ENCODE measurements at places on chromosomes 12 and 14.

- no peak for DNase-seq
Observed at GRCh38 chr12:49323524-49324097, 556 bp downstream of the TROAP start.

DNA sequence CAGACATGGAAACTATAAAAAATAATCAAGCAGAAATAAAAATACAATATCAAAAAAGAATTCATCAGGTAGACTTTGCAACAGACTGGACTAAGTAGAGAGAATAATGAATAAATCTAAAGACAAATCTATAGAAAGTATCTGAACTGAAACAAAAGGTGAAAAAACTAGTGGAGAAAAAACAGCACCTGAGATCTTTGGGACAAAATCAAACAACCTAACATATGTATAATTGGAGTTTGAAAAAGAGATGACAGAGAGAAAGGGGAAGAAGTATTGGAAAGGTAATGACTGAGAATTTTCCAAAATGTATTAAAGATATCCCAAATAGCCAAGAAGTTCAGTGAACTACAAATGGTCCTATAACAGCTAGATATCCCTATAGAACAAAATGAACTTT, 245.4 kb downstream of the IPO8 start:
- DNase-seq = no peak

DNA sequence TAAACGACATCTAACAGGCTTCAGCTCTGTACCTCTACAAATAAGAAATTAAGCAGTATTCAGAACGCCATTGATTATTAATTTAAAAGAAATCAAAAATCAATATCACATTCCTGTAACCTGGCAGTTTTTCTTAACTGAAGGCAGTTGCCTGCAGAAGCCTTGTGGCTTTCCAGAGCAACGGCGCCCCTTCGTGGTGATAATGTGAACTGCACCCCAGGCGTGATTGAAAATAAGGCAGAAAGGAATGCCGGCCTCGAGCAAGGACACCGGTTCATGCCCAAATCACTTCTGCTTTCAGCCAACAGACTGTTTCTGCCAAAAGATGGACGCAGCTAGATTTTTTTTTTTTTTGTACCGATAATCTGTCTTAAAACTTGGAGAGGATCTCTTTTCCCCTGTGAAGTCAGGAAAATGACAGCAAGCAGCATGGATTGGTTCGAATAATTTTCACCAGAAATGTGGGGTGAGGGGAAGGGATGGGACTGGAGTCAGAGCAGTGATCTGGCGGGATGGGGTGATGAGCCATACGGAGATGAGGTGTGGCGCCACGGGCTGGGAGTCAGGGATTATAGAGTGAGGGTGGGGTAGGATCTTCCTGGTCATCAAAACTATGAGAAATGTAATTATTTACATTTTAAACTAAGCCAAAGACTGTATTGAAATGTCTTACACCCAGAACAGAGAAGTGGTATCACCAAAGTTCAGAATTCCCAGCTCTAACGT, 473.0 kb downstream of the DPF3 start:
- DNase-seq = peak; percentile 47

DNA sequence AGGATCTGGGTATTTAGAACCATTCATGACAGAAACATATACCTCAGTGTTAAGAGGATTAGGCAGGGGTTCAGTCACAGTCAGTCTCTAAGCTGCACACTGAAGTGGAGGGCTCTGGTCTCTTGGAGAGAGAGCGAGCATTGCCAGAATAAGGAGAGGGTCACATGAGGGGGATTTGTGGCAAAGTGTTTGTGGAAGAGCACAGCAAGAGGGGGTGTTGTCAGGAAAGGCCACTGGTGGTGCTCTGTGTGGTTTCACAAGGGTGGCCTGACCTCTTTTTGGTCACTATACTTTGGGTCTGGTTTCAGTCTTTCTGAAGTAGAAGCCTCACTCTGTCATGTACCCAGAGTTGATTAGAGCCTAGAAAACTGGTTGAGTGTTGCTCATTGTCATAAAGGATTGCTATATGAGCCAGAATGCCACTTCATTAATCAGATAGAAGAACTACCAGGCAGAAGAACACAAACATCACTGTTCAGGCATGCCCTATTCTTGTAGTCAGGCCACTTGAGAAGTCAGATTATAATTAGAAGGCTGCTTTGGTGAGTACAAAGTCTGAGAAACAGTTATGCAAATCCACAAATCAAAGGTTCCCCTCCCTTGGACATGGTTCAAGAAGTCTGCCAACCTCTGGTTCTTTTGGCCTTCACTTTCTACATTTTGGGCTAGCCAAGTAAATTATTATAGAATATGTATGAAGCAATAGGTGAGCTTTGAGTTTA, 8.4 kb downstream of the TMEM19 start:
- no peak for DNase-seq

- DNase-seq = no peak
Observed at GRCh38 chr14:88426271-88426670, 40.8 kb downstream of the SPATA7 start.

DNA sequence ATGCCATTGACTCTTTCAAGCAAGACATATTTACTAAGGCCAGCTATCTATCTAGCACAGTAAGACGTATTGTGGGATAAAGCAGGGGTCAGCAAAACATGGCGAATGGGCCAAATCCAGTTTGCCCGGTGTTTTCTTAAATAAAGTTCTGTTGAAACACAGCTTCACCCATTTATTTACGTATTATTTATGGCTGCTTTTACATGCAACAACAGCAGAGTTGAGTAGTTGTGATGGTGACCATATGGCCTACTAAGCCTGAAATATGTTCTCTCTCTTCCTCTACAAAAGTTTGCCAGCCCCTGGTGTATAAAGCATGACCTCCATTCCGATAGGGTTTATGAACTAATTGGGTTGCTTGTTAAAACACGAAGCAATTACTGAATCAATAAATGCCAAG, 322.1 kb downstream of the CCDC91 start:
- no peak for DNase-seq

- no peak for DNase-seq
Observed at GRCh38 chr12:106586803-106587684, 4.2 kb downstream of the RFX4 start.

DNA sequence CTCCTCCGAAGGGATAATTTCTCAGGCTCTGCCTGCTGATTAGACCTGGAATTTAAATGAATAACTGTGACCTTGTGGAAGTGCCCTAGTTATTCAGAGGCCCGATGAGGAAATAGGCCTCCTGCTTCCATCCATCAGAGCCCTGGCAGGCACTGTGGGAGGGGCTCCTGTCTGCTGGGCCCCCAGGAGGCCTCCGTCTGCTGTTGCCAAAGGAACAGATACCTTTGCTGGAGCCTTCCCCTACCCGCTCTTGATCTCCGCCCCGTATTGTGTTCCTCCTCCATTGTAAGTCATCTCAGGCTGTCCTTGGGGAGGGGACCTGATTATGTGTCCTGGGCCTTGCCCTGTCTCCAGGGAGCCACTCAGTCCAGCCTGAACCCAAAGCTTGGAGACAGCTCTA, 112.3 kb downstream of the NRXN3 start:
- DNase-seq = no peak

DNA sequence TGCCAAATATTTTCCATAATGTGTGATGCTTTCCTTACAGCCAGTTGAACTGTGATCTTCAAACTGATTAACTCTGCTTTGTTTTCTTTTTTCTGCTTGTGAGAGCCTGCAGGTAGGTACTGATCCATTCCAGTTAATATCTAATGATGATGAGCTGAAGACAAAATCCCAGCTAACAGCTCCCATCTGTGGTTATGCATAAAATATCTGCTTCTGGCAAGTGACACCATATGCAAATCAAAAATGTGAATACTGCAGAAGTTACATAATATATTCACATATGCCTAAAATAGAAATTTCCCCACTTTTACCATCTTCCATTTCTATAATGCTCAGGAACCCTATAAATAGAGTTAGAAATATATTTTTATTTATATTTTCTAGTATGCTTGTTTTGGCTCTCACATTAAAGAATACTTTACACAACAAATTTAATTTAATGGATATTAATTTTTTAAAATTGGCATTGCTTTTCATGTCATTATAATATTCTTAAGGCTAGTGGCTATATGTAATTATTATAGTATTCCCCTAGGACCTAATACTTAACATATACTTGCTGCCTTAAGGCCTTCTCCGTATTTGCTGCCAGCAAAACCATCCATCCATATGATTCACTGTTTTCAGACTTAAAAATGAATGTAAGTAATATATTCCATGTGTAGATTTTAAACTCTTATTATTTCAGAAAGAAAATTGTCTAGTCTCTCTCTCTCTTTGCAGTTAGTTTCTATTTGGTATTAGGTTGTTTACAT, 83.8 kb downstream of the CCER1 start:
- no peak for DNase-seq

- no peak for DNase-seq
Observed at GRCh38 chr12:16467272-16467671, 119.8 kb downstream of the MGST1 start.

DNA sequence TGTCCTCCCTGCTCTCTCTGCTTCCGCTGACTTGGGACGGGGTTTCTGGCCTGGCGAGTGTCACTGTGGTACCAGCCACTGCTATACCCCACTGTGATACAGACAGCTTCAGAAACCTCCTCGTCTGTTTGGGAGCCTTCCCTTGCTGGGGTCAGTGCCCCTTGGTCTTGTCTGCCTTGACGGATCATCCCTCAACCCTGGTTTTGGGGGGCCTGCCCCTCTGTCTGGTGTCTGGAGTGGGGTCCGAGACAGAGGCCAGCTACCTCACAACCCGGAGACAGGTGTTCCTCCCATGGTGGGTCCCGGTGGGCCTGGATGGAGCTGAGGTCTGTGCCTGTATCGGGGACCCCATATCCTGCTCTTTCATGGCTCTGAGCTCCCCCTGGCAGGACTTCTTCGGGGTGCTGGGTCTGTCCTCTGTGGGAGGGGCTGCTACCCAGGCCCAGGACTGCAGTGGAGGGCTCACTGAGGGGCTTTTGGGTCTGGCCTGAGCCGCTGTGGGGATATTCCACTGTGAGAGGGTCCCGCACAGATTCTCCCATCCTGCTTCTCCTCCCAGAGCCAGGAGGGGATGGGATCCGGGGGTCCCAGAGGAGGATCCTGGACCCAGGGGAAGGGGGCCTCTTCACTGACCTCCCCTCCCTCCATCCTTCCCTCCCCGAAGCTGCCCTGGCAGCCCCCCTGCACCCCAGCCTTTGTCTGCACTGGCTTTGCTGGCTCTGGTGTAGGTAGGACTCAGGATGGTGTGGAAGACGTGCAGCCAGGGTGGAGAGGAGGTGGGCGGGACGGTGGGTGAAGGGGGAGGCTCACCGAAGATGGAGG, 365.5 kb downstream of the TMEM121 start:
- DNase-seq = no peak

DNA sequence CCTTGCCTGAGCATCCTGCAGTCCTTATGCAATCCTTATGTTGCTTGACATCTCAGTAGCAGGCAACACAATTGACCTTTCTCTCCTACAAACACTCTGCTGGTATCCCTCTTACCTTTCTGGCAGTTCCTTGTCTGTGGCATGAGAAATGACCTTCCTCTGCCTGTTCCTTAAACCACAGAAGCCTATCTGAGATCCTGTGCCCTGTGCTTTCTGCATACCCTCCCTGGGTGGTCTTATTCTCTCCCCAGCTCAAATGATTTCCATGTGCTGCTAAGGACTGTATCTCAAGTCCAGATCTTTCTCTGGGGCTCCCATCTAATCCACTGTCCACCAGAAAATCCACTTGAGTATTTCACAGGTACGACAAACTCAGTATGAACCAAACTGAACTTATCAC, 2.0 kb upstream of the ARHGAP9 start:
- no peak for DNase-seq

DNA sequence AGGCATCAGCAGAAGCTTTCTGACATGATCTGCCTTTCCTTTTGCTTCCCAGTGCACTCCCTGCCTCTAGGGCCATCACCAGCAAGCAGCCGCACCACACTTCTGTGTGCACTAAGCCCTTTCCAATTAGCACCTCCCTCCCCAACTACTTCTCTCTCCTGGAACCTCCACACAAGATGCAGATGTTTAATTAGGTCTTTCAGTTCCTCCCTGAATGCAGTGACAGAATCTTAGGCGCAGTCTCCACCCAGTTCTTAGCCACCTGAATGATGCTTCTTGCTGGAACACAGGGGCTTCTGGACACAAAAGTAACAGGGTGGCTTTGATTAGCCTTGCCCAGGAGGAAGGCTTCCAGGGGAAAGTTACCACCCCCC, 32.9 kb downstream of the NIN start:
- DNase-seq = no peak

- DNase-seq = no peak
Observed at GRCh38 chr14:32808644-32809043, 130.0 kb upstream of the NPAS3 start.

DNA sequence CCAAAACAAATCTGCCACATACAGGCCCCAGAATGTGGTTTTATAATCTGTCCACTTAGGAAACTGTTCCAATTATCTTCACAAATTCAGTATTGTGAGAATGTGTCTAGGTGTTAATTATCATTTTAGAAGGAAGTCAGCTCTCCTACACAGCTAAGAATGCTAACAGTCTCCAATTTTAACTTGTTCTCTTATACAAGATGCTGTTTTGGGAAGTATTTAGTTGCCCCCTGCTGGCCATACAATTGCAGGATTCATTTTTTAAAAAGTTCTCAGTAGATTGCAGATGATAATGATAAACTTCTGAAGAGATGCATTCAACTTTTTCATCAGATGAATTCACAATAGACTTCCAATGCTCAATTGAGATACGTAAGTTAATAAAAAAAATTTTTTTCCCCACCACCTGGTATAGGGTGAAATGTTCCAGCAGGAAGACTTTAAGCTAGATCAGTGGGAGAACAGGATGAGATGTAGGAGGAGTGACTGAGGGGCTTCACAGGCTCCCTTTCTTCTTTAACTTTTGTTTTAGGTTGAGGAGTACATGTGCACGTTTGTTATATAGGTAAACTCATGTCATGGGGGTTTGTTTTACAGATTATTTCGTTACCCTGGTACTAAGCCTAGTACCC, 27.3 kb upstream of the OSBPL8 start:
- peak; percentile 35 for DNase-seq

- DNase-seq = no peak
Observed at GRCh38 chr14:104975481-104976197, 2.5 kb downstream of the AHNAK2 start.

DNA sequence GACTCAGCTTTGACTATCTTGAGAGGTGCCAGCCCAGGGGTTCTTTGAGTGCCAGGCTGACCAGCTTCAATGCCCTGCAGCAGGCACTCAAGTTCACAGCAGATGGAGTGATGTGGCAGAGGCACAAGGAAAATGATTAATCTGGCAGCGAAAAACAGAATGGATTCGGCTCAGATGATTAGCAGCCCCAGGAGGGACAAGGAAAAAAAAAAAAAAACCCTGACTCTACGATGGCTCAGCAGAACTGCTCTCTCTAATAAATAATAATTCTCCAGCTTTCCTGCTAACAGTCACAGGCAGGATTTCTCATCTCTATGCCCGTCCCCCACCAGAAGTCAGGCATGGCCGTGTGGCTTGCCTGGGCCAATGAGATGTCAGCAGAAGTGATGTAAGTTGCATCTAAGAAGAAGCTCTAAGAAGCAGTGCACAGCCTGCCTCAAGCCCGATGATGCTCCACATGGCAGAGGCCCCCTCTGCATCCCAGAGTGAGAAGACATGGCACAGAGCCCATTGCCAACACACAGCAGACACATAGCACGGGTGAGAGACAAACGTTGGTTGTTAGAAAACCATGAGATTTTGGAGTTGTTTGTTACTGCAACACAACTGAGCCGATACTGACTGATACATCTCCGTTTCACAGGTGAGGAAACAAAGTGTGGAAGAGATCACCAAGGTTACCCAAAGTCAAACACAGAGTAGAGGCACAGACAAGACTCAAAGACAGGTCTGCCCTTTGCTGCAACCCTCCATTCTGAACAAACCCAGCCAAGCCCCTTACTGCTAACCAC, 111.0 kb downstream of the SCARB1 start:
- DNase-seq = no peak

GRCh38 chr14:50600849-50601248, 40.9 kb downstream of the ATL1 start:
- no peak for DNase-seq

GRCh38 chr12:1832801-1833595, 12.6 kb downstream of the LRTM2 start:
- no peak for DNase-seq
